ENCODE measurements at places on chromosomes 6 and 20. TPM values are rescaled to one million over a fixed set of nuclear protein-coding genes. Genes with fewer than 3 reads are reported as not detected.

The NDUFAF5 gene
- 24.3 TPM for total RNA-seq

- H3K4me3 ChIP-seq: no peak overlapping the region
- H3K27me3 ChIP-seq: no peaks in the 10 kb centered on the region
These were observed 217.0 kb upstream of the CCN2 start for GRCh38 chr6:132167929-132168892.

GRCh38 chr20:24736131-24736843 lies 212.8 kb upstream of the CST7 start:
- H3K4me3 ChIP-seq: no peak overlapping the region
- H3K36me3 ChIP-seq: no peaks in the 10 kb centered on the region
- no peaks in the 10 kb centered on the region for H3K4me1 ChIP-seq
- H3K27me3 ChIP-seq: no peaks in the 10 kb centered on the region
- no peak for DNase-seq
- H3K27ac ChIP-seq: no peak overlapping the region

The CLVS2 gene
- not detected for total RNA-seq

- no peaks in the 10 kb centered on the region for H3K27me3 ChIP-seq
- DNase-seq: peak; percentile 77
- no peaks in the 10 kb centered on the region for H3K4me1 ChIP-seq
These were observed 31.9 kb upstream of the TXLNB start for GRCh38 chr6:139323511-139324300.

The HLA-DQB2 gene
- 2.3 TPM for total RNA-seq

DNA sequence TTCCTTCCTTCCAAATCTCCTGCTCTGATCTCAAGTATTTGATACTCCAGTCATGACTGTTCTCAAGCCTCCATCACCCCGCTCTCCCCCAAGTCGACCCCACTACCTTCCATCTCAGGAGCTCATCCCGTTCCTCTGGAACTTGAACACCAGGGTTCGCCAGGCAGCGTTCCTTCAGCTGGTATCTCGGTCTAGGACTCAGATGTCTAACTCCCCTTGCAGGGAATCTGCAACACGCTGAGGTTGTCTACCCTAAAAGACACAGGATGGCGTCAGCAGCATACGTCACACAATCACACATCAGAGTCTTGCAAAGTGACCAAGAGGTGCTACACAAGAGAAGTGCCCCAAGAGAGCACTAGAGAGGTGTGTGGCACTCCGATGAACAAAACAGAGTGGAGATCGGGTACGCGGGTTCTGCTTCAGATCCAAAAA lies 706 bp downstream of the ZNF184 start:
- H3K4me1 ChIP-seq: no peaks in the 10 kb centered on the region
- peak; percentile 70 for DNase-seq
- no peaks in the 10 kb centered on the region for H3K27me3 ChIP-seq
- H3K27ac ChIP-seq: no peak overlapping the region
- peak overlapping the region; percentile 66 for H3K4me3 ChIP-seq
- no peaks in the 10 kb centered on the region for H3K36me3 ChIP-seq

The PROKR2 gene
- not detected for total RNA-seq

GRCh38 chr6:90494067-90494780 lies 92.6 kb downstream of the MAP3K7 start:
- H3K4me1 ChIP-seq: no peaks in the 10 kb centered on the region
- H3K27ac ChIP-seq: no peak overlapping the region
- no peaks in the 10 kb centered on the region for H3K27me3 ChIP-seq
- H3K36me3 ChIP-seq: no peaks in the 10 kb centered on the region
- H3K4me3 ChIP-seq: no peak overlapping the region
- DNase-seq: no peak

The SPATS1 gene
- not detected for total RNA-seq

The NFATC2 gene
- 13.0 TPM for total RNA-seq

The SRMS gene
- not detected for total RNA-seq

- DNase-seq: no peak
- H3K36me3 ChIP-seq: no peaks in the 10 kb centered on the region
- H3K4me1 ChIP-seq: peaks cover 1% of the 10 kb centered on the region
- no peak overlapping the region for H3K4me3 ChIP-seq
These were observed 6.4 kb downstream of the EXOC2 start for GRCh38 chr6:686497-686896.

The FHL5 gene
- 413 TPM for total RNA-seq

DNA sequence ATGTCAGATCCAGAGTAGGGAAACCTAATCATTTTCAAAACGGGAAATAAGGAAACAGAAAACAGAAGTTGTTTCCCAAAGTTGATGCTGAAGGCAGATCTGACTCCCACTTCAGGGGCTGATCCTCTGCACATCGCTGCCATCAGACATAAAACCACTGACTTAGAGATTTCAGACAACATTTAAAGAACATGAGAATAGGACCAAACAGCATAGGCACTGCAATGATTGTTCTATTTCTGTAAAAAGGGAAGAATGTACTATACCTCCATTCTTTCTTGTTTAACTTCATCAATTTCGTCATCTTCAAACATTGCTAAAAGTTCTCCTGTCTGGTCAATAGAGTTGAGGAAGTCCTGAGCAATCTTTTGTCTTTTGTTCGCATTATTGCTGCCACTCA lies 324.7 kb upstream of the RUNX2 start:
- no peaks in the 10 kb centered on the region for H3K36me3 ChIP-seq
- DNase-seq: no peak
- H3K27me3 ChIP-seq: no peaks in the 10 kb centered on the region
- H3K4me1 ChIP-seq: no peaks in the 10 kb centered on the region
- no peak overlapping the region for H3K4me3 ChIP-seq
- no peak overlapping the region for H3K27ac ChIP-seq

The RUNX2 gene
- 5.4 TPM for total RNA-seq

DNA sequence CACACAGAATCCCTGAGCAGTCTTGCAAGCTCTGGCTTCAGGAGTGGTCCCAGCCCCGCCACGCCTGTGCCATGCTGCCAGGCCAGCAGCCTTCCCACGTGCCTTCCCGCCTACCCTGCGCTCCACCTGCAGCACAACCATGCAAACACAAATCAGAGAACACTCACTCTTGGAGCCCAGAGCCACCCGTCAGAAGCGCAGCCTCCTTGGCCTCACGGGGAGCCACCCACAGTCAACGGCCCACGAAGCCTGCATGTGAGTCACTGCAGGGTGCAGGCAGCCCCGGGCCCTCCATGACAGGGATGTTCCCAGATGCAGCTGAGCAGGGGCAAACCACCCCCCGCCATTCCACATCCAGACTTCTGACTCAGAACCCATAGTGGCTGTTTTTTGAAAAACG lies 217.0 kb downstream of the DLL1 start:
- H3K27me3 ChIP-seq: no peaks in the 10 kb centered on the region
- H3K36me3 ChIP-seq: no peaks in the 10 kb centered on the region
- no peaks in the 10 kb centered on the region for H3K4me1 ChIP-seq

The MICB gene
- 4.7 TPM for total RNA-seq

The LST1 gene
- total RNA-seq: 24.6 TPM

- no peaks in the 10 kb centered on the region for H3K27me3 ChIP-seq
- no peak for DNase-seq
- no peak overlapping the region for H3K27ac ChIP-seq
- H3K4me1 ChIP-seq: no peaks in the 10 kb centered on the region
These were observed 119.9 kb upstream of the PREP start for GRCh38 chr6:105522626-105523322.

DNA sequence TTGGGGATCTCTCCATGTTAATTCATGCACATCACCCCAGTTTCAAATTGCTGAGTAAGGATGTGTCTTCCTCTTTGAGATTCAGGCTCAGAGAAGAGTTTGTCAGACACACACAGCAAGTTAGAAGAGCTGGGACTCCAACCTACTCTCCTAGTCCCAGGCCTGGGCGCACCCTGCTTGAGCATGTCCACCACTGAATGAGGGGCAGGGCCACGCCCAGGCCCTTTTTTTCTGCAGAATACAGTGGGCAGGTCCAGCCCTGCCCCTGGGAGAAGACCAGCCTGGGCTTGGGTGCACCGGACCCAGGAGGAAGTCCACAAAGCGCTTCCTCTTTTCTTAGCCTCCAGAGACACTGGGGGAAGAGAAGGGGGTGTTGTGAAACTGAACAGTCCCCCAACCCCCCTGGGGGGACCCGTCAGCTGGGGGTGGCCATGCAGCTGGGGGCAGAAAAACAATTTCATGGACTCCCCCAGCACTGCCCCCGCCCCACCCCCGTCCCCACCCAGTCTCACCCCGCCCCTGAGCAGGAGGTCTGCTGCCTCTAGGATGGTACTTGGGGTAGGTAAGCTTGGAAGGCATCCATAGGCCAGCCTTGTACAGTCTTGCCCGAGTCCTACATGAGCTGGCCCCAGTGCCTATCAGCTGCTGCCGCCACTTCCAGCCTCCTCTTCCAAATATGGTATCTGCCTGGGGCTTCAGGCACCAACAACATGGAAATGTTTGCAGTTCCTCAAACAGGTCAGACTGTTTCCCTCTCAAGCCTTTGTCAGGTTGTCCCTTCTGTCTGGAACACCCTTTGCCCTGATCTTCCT lies 11.7 kb upstream of the HCK start:
- H3K27me3 ChIP-seq: no peaks in the 10 kb centered on the region
- no peak overlapping the region for H3K4me3 ChIP-seq
- H3K4me1 ChIP-seq: no peaks in the 10 kb centered on the region

GRCh38 chr6:33989016-33989854 lies 156.7 kb downstream of the GRM4 start:
- no peaks in the 10 kb centered on the region for H3K4me1 ChIP-seq
- no peak overlapping the region for H3K4me3 ChIP-seq
- no peak for DNase-seq
- no peak overlapping the region for H3K27ac ChIP-seq
- no peaks in the 10 kb centered on the region for H3K36me3 ChIP-seq

The PXDC1 gene
- total RNA-seq: 110 TPM

The LGSN gene
- not detected for total RNA-seq

The SLC4A11 gene
- 0.63 TPM for total RNA-seq

The ZNF391 gene
- total RNA-seq: 2.6 TPM

DNA sequence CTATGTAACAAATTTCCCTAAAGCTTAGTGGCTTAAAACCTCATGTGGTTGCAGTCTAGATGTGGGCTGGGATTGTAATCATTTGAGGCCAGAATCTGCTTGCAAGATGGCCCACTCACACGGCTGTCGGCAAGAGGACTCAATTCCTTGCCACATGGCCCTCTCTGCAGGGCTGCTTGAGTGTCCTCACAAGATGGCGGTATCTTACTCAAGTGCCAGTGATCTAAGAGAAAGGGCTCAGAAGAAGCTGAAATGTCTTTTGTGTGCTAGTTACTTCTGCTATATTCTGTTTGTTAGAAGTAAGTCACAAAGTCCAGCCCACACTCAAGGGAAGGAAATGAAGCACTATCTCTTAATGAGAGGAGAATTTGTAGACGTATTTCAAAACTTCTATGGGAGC lies 47.1 kb upstream of the PMEPA1 start:
- H3K4me3 ChIP-seq: no peak overlapping the region
- no peak overlapping the region for H3K27ac ChIP-seq
- no peaks in the 10 kb centered on the region for H3K4me1 ChIP-seq

- no peaks in the 10 kb centered on the region for H3K4me1 ChIP-seq
- H3K4me3 ChIP-seq: peak overlapping the region; percentile 30
- peak; percentile 84 for DNase-seq
- H3K27me3 ChIP-seq: no peaks in the 10 kb centered on the region
- H3K36me3 ChIP-seq: no peaks in the 10 kb centered on the region
- no peak overlapping the region for H3K27ac ChIP-seq
These were observed 931 bp upstream of the UCKL1 start for GRCh38 chr20:63957004-63957689.

GRCh38 chr6:1081551-1082284 lies 230.2 kb upstream of the FOXQ1 start:
- no peaks in the 10 kb centered on the region for H3K27me3 ChIP-seq
- H3K4me3 ChIP-seq: no peak overlapping the region
- no peaks in the 10 kb centered on the region for H3K4me1 ChIP-seq
- no peaks in the 10 kb centered on the region for H3K36me3 ChIP-seq

- no peaks in the 10 kb centered on the region for H3K4me1 ChIP-seq
- H3K27me3 ChIP-seq: no peaks in the 10 kb centered on the region
These were observed 24.3 kb upstream of the KIAA0408 start for GRCh38 chr6:127483399-127484055.

DNA sequence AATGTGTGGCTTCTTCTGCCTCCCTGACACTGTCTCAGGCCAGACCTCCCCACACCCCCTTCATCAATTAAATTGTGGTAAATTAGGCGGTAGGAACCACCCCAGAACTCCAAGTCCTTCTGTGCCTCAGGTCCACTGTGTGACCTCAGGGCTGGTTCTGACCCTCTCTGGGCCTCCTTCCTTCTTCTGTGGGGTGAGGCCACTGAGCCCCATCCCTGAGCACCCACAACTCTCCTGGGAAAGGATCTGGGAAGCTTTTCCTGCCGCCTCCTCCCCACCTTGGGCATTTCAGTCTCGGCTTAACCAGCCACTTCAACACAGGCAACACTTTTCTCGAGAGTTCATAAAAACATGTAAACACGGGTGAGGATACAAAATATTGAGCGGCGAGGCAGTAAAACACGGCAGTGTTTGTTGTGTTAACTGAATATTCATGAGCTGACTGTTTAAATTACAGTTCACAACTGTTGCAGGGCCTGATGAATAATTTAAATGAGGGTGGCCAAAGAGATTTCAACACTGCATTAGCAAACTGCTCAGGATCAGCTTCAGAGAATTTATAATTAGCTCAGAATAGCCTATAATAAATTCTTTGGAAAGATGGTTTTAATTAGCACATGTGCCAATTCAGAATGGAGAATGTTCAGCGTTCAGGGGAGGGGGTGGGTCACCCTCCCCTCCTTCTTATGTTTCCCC lies 112.1 kb downstream of the TOX2 start:
- H3K4me1 ChIP-seq: no peaks in the 10 kb centered on the region
- no peak overlapping the region for H3K27ac ChIP-seq
- H3K4me3 ChIP-seq: no peak overlapping the region
- H3K36me3 ChIP-seq: no peaks in the 10 kb centered on the region
- no peaks in the 10 kb centered on the region for H3K27me3 ChIP-seq

GRCh38 chr20:17614176-17614811 lies 44.4 kb downstream of the DSTN start:
- peak; percentile 93 for DNase-seq
- peak overlapping the region; percentile 76 for H3K27ac ChIP-seq
- no peaks in the 10 kb centered on the region for H3K36me3 ChIP-seq
- H3K4me1 ChIP-seq: no peaks in the 10 kb centered on the region
- no peaks in the 10 kb centered on the region for H3K27me3 ChIP-seq

DNA sequence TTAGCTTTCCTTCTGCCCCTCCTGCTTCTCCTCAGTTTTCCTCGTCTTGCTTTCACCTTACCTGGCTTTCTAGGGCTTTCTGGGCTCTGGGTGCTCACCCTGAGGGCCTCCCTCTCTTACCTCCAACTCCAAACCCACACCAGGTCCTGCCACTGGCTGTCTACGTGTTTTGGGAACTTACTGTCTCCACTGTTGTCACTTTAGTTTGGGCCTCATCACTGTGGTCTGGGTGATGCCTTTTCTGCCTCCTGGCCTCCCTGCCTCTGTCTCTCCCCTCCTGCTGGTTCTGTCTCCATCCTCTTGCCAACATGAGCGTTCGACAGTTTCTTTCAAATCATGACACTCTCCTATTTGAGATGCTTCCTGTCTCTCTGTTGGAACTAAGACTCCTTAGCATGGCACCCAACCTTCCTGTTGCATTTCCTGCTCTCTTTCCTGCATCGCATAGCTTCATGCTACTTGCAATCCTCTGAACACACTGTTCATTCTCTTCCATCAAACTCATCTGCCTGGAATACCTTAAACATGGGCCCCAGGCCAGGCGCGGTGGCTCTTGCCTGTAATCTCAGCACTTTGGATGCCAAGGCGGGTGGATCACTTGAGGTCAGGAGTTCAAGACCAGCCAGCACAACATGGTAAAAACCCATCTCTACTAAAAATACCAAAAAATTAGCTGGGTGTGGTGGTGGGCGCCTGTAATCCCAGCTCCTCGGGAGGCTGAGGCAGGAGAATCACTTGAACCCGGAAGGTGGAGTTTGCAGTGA lies 5.5 kb downstream of the CD40 start:
- H3K27me3 ChIP-seq: no peaks in the 10 kb centered on the region
- H3K36me3 ChIP-seq: no peaks in the 10 kb centered on the region
- no peak overlapping the region for H3K27ac ChIP-seq
- no peaks in the 10 kb centered on the region for H3K4me1 ChIP-seq

Data from aorta (tissue), 5 donors.